ENCODE measurements at places on chromosomes 12 and 14.

DNA sequence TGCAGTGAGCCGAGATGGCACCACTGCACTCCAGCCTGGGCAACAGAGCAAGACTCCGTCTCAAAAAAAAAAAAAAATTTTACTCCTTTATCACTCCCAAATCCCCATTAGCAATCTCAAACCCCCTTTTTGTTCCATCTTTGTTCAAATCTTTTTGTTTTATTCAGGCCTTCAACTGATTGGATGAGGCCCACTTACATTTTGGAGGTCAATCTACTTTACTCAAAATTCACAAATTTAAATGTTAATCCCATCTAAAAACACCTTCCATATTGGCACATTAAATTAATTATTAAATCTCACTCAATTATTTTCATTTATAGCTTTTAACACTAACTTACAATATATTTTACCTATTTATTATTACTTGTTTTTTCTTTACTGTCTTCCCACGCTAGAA is 27.0 kb upstream of the TXNRD1 start:
- no peak for DNase-seq

GRCh38 chr14:21825149-21825743 is 151.6 kb upstream of the OR4E1 start:
- peak; percentile 64 for DNase-seq

- DNase-seq: no peak
These were observed 131.8 kb downstream of the KITLG start for GRCh38 chr12:88448337-88448915.

- no peak for DNase-seq
These were observed 24.3 kb upstream of the PLEK2 start for GRCh38 chr14:67436006-67436866.

DNA sequence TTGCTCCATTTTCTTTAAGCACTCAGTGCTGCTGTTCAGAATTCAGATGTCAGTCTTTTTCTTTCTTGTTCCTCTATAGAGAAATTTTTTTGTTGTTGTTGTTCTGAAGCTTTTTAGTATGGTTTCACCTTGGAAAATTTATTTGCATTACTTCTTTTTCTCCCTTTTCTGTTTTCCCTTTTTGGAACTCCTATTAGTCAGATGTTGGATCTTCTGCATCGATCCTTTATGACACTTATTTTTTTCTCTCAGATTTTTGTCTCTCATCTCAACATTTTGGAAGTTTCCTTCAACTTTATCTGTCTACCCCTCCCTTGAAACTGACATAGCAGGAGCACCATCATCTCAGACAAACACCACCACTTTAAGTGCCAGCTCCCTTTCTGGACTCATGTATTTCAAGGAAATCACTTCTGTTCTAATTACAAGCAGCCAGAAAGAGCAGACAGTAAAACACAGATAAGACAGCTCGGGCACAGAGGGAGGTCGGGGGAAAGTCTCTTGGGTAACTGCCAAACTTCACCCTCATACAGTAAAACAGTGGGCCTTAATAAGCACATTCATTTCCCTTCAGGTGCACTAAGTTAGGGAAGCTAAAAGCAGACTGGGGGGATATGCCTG is 222.7 kb upstream of the PLXNC1 start:
- DNase-seq: no peak

GRCh38 chr14:82778601-82779000 is 1244.9 kb upstream of the SEL1L start:
- no peak for DNase-seq

Measured in activated CD8-positive, alpha-beta T cell treated with anti-CD3 and anti-CD28 coated beads for 36 hours (primary cell).